Calu3 (cell line): ENCODE measurements at places on chromosomes 2 and 18.

- no peak for DNase-seq
Measured at GRCh38 chr2:205867371-205867770, 185.1 kb downstream of the NRP2 start.

DNA sequence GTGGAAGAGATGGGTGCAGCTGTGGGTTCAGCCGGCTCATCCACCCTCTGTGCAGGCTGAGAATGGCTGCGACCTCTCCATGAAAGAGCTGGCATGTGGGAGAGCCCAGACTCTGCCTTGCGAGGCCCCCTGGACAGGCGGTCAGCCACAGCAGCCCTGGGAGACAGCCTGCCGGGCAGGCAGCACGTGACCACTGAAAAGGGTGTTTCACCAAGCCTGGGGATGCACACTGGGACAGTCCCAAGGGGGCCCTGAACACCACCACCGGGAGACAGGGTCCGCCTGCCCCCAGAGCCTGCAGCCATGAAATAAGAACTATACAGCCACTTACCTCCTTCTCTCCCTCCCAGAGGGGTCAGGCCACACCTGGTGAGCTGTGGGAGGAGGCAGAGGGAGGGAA, 11.5 kb downstream of the RFX8 start:
- no peak for DNase-seq

DNA sequence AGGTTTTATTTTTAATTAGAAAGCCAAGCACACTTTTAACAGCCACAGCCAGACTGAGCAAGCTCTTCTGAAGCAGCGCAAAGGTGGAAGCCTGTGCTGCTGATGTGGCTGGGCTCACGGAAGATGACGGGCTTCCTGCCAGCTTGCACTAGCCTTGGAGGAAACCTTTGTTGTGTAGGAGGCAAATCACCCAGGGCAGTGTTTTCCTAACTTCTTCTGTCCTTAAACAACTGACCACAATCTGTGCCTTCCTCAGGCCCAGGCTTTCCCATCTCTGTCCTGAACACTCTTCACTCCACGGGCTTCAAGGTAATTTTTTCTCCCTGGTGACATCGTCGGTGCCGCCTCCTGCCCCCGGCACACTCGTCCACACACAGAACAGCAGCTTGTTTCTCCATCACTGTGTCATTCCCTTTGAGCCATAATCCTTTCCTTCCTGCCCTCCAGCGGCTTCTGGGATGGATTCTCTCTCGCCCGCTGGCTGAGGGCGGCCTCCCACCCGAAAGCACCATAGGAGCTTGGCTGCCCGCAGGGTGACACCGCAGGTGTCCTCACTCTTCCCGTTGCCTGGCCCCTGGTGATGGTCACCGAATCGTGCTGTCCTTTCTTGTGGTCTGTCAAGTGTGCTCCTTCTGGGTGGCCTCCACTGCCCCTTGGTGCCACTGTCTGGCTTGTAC, 31.1 kb upstream of the INHBB start:
- no peak for DNase-seq

- no peak for DNase-seq
Measured at GRCh38 chr2:189548666-189549448, 31.7 kb downstream of the SLC40A1 start.

DNA sequence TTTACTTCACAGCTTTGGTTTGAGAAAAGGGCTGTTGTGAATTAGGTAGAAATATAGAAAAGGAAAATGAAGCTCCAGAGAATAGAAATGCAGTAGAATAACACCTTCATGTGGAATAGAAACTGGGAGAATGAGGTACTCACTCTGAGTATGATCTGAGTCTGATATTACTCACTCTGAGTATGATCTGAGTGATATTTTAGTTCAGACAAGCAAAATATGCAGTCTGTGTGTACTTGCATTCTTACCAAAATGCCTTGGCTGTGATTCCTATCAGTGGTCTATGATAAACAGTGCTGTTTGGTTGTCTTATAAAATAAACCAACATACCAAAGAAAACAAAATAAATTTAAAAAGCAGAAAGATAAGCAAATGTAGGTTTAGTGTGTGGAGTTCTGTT, 487.6 kb downstream of the THSD7B start:
- no peak for DNase-seq
